Bronchus fibroblast of lung (primary cell): ENCODE measurements at places on chromosomes 2 and 18. TPM values are rescaled to one million over a fixed set of nuclear protein-coding genes. Genes with fewer than 3 reads are reported as not detected.

PLGLB2 gene
- total RNA-seq, result 0.89 TPM in 1 of 2 replicates, not detected in the other

ERBB4 gene
- not detected in 2 replicates for total RNA-seq

SP100 gene
- 41.4 and 49.5 TPM in 2 replicates for total RNA-seq

RAX gene
- not detected in 2 replicates for total RNA-seq

FAM124B gene
- not detected in 2 replicates for total RNA-seq

RAB12 gene
- total RNA-seq, result 32.9 and 33.3 TPM in 2 replicates

PSD4 gene
- total RNA-seq, result 8.4 and 8.8 TPM in 2 replicates

AKAIN1 gene
- not detected in 2 replicates for total RNA-seq

BOLL gene
- total RNA-seq, result not detected in 2 replicates

SIX3 gene
- not detected in 2 replicates for total RNA-seq

DLGAP1 gene
- total RNA-seq, result 0.34 and 0.45 TPM in 2 replicates

HOXD9 gene
- not detected in 2 replicates for total RNA-seq

COL6A3 gene
- 589 and 614 TPM in 2 replicates for total RNA-seq

RFX8 gene
- total RNA-seq, result 2.9 and 4.2 TPM in 2 replicates

DSG1 gene
- total RNA-seq, result not detected in 2 replicates

IL36G gene
- total RNA-seq, result not detected in 2 replicates

LIMS4 gene
- not detected in 2 replicates for total RNA-seq

KDSR gene
- total RNA-seq, result 27.2 and 29.1 TPM in 2 replicates

ATOH8 gene
- total RNA-seq, result 11.4 and 15.1 TPM in 2 replicates

CFC1 gene
- not detected in 2 replicates for total RNA-seq

CCDC85A gene
- total RNA-seq, result 0.15 and 0.34 TPM in 2 replicates
